ENCODE measurements at places on chromosomes 4 and X.

DNA sequence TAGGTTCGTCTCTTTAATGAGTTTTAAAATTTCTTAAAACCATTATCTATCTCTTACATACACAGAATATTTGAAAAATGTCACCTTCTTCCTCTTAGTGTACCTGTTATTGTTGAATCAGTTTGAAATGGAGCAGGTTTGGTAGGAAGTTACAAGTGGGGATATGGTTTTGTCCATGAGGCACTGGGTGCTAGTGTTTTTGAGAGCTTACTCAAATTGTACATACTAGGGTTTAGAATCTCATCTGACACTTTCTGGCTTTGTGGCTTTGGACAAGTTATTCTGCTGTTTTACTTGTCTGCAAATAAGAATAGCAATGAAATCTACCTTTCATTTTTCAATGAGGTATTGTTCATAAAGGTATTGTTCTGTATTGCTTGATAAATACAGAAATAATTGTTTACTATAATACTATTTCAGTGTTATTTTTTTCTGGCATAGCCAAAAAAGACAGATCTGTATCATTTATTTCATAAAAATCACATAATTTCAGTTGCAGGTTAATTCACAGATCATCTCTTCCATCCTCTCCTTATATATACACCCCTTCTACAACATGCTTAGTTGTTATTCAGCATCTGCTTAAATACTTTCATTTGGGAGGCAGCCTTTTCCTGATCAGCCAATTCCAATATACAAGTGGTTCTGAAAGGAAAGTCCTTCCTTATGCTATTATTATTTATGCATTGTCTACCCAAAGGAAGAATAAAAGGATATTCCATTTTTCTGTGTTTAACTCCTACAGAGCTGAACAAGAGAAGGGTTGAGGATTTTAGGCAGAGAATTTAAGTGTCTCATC, 13.3 kb downstream of the NCAPG start:
- DNase-seq: no peak

- DNase-seq: peak; percentile 78
Measured at GRCh38 chrX:68681443-68681941, 34.0 kb downstream of the STARD8 start.

GRCh38 chr4:101960431-101960830, 169.9 kb downstream of the BANK1 start:
- DNase-seq: no peak

DNA sequence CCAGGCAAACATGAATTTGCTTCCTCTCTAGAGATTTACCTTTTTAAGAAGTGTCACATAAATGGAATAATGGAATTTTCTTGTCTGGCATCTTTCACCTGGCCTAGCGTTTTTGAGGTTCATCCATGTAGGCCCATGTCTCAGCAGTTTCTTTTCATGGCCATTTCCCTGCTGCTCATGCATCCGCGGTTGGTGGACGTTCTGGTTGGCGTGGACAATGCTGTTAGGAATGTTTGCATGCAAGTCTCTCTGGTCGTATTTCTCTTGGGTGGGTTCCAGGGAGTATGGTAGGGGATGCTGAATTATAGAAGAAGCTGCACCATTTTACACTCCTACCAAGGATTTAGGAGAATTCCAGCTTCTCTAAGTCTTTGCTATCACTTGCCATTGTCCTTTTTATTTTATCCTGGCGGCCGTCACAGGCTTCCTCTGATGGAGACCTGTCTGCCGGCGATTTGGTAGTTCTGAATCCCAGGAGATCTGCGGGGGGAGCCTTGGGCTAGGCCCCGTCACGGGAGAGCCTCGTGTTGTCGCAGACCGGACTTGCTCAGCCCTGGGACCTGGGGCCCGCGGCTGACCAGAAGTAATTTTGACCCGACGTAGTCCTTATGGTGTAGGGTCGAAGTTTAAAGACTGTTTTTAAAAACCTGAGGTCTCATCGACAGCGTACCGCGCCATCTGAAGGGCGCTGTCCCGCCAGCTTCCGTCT, 56.9 kb upstream of the TADA2B start:
- peak; percentile 70 for DNase-seq

DNA sequence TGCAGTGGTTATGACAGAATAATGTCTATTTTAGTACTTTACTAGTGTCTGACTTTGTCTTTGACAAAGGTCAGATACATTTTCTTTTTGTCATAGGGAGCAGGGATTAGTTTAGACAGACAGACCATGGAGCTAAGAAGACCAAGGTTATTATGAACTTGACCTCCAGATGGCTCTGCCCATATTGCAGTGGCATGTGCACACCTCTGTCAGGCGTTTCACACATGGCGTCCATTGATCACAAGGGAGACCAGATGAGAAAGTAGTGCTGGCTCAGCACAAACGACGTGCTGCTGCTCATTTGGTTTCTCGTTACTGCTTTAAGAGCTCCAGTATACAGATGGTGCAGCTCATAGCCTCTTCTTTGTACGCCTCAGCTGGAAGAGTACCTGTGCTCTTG, 56.3 kb upstream of the HPSE start:
- DNase-seq: no peak

- peak; percentile 6 for DNase-seq
Measured at GRCh38 chr4:130812117-130812765, 1716.3 kb downstream of the C4orf33 start.

DNA sequence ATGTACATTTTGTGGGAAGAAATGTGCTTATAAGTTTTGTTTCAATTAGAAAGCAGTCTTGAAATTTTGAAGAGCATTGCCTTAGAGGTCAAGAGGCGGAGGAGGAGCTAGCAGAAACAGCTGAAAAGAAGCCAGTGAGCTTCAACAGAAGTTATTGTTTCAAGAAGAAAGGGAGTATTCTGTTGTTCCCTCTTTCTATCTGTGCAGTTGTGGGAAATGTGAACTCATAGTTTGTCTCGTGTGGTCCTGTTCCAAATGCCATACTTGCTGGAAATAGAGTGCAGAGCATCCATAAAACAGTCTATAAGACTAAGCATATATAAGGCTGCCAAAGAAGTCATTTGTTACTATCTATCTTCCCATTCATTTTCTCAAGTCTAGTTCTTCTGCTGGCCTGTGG, 1015.7 kb downstream of the DMD start:
- no peak for DNase-seq

- peak; percentile 21 for DNase-seq
Measured at GRCh38 chr4:22502895-22503814, 12.7 kb downstream of the ADGRA3 start.

DNA sequence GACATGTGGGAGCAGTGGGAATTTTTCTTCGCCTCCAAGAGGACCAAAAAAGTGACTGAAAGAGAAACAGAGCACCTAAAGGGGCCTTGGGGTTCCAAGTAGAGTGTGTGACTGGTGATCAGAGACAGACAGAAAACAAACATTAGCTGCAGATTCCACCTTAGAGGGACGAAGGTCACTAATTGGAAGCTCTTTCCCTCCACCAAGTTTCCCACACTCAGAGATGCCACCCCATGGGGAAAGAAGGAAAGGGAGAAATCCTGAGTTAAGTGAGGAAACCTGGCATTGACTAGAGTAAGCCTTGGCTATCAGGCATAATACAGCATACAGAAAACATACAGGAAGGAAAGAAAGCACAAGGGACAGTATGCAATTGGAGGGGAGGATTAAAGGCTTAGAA, 90.9 kb downstream of the HNRNPD start:
- DNase-seq: no peak
